ENCODE measurements at places on chromosomes 4 and X.

- DNase-seq: no peak
These were observed 49.8 kb downstream of the OSTC start for GRCh38 chr4:108700081-108700757.

DNA sequence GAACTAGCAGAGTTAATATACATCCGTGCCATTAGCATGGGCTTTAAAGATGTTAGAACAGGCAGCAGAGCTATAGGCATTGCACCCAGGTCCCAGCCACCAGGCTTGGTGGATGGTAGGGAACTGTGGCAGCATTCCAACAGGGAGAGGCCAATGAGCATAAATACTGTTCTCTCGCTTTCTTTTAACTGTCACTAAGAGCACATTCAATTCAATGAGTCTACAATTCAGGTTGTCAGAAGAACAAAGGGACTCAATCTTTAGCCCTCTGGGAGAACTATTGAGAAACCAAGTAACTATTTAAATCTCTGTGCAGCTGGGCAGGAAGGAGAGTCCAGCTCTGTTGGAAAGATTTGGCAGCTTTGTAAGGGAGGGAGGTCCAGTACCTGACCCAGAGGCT lies 165.6 kb downstream of the CHIC1 start:
- no peak for DNase-seq

DNA sequence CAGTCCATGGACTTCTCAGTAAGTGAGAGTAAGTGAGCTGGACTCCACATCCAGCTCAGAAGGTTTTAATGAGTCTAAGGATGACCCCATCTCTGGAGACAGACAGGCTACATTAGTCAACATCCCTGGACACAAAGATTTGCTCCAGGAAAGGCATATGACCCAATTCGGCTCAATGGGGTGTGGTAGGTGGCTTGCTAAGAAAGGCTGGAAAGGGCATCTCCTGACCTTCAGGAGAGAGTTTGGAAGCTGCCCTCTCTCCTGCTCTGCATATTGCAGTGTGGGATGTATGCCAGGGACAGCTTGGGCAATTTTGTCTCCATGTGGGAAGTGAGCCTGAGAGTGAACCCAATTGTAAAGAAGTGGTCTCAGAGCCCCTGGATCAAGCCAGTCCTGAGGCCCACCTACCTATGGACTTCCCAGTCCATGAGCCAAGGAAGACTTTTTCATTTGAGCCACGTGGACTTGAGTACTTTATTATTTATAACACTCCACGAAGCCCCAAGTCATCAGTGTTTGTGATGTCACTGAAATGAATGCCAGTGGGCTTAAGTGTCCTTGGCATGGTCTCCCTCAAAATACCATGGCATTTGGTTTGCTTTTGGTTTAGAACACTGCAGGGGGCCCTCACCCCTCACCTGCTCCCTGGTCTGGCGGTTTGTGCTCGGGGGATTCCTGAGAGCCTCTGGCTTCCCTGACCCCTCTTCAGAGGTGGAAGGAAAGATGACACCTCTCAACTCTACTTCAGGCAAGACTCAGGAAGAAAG lies 10.4 kb upstream of the ABLIM2 start:
- DNase-seq: no peak

DNA sequence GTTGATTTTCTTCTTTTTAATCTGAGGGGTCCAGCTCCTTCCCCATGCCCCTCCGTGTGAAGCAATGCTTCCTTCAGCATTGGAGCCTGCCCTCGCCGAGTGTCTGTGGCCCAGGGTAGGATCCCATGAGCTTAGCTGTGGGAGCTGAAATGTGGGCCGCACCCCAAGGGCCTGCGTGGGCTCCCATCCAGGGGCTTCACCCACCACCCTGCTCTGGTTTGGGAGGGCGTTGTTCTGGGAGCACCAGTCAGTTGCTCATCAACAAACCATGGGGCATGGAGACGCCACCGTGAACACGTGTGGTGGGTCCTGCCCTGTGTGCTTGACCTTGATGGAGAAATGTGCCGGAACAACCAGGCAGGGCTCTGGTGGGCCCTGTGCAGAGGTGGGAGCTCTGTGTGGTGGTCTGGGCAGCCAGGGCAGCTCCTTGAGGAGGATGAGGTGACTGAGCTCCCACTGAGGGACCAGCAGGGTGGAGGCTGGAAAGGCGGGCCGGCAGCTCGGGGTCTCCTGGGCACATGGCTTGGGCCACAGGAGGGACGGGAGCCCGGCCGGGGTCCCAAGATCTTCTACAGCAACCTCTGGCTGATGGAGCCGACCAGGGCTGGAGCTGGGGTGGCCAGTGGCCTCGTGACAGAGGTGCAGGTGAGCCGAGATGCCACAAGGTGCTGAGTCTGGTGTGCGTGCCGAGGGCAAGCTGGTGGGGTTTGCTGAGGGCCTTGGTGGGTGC lies 39.6 kb upstream of the NKX1-1 start:
- no peak for DNase-seq

DNA sequence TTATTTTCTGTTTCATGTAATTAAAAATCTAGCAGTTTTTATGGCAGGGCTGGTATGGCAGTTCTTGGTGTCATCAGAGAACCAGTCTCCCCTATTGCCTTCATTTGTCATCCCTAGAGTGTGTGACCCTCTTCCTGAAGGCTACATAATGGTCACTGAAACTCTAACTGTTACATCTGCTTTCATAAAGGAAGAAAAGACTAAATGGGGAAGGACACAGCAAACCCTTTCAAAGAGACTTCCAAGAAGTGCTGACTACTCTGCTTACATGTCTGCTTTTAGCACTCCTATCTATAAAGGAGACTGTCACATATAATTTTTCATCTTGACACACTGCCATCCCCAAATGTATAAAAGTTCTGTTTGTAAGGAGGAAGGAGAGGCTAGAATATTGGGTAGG lies 105.9 kb upstream of the DIAPH2 start:
- no peak for DNase-seq

DNA sequence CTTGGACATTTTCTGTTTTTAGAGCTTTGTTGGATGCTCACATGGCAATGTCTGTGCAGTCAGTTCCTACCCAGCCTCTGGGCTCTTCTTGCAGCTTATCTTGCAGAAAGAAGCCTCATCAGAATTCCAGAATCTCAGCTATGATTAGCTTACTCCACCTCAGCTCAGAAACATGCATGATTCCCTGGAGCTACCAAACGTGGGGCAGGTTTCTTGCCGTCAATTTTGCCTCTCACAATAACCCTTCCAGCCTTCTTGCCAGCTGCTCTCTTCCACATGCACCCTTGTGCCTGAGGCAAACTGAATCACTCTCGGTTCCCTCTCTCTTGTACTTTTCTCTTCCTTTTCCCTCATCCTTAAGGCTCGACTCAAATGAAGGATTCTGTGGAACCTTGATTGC lies 141.4 kb downstream of the PTTG2 start:
- no peak for DNase-seq

DNA sequence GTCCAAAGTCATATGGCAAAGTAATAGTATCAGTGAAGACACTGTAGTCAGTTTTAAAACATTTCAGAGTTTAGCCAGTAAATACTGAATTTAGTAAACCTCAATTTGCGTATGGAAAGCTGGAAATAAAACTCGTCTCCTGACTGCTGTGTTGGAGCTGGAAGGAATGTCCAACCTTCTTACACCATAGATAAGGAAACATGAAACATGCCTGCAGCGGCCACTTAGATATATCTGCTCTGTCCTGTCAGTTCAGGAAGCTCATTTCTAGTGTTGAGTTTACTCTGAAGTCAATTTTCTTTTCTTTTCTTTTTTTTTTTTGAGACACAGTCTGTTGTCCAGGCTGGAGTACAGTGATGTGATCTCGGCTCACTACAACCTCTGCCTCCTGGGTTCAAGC lies 21.2 kb downstream of the ARHGAP10 start:
- no peak for DNase-seq

GRCh38 chr4:128357286-128357685 lies 69.7 kb upstream of the PGRMC2 start:
- DNase-seq: no peak

DNA sequence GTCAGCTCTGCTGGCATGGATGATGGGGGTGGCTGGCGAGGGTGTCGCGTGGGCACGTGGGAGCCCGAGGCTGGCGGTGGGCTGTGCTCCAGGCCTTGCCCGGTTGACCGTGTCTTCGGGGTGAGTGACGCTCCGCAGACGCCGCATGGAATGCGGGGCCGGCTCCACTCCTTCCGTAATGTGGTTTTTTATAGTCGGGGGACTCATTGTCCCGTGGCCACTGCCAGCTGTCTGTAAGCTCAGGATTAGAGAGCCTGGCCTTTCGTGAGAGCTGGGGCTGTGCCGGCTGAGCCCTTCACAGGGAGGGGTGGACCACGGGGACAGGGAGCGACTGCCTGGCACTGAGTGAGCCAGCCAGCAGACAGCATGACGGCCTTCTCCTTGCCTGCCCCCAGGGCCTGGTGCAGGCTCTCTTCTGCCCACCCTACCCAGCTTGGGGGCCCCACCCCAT lies 20.4 kb downstream of the DOK7 start:
- no peak for DNase-seq

- DNase-seq: no peak
These were observed 38.0 kb upstream of the DSPP start for GRCh38 chr4:87570290-87570805.

GRCh38 chr4:13130848-13131247 lies 353.3 kb downstream of the RAB28 start:
- DNase-seq: no peak

GRCh38 chrX:145821898-145822571 lies 4.4 kb downstream of the SLITRK2 start:
- DNase-seq: no peak

GRCh38 chr4:109276482-109277095 lies 25.9 kb downstream of the COL25A1 start:
- no peak for DNase-seq

DNA sequence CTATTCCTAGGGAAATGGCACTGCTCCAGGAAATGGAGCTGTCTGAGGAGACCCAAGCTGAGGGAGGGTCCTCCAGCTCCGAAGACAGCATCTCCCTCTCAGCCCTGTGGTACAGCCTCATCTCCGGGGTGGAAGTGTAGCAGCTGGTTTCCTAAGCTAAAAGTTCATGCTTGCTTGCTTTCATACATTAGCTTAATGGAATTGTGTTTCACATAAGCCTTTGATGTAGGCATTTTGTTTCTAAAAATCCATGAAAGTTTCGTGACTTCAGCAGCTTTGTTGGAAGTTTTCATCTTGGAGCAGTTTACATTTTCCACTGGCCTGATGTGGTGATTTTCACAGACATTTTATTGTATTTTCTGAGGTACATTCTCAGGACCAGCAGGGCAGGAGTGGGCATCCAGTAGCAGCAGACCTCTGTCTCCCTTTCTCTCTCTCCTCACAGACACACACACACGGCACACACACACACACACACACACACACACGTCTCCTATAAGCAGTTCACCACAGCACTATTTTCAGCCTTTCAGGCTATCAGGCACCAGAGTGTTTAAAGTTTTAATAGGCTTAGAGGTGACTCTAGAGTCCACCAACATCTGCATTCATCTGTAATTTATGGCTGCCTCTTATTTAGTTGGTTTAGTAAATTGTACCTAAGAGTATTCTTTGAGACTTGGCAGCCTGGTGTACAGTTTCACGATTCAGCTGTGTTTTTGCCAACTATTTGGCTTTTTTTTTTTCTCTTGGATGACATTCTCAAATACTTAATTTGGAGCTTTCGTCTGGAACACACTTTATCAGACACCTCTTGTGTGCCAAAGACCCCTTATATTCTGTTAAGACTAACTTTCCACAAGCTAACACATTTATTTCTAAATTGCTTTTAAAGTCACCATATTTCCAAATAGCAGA lies 225.8 kb upstream of the SFRP2 start:
- DNase-seq: no peak

DNA sequence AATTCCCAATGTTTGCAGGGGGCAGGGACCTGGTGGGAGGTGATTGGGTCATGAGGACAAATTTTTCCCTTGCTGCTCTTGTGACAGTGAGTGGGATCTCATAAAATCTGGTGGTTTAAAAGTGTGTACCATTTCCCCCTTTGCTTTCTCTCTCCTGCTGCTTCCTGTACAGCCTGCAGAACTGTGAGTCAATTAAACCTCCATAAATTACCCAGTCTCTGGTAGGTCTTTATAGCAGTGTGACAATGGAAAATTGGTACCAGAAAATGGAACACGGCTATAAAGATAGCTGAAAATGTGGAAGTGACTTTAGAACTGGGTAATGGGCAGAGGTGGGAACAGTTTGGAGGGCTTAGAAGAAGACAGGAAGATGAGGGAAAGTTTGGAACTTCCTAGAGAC lies 108.7 kb upstream of the NPFFR2 start:
- DNase-seq: no peak

- no peak for DNase-seq
These were observed 95.7 kb downstream of the RTL9 start for GRCh38 chrX:110454336-110454735.

DNA sequence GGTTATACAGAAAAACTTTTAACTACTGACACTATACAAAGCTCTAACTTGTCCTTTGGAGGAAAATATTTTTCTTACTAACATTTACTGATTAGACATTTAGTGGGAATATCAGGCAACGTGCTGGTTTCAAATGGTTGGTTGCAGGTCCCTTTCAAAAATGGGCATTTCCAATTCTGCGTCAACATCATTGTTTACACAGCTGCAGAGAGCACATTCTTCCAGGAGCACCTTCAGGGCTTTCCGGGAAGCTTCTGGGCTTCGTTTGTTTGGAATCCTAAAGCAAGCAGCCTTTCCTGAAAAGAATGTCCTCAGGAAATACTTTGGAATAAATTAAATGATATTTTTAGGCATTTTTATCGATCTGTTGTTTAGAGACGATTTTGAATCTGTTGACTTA lies 289.7 kb downstream of the TRIML1 start:
- no peak for DNase-seq

DNA sequence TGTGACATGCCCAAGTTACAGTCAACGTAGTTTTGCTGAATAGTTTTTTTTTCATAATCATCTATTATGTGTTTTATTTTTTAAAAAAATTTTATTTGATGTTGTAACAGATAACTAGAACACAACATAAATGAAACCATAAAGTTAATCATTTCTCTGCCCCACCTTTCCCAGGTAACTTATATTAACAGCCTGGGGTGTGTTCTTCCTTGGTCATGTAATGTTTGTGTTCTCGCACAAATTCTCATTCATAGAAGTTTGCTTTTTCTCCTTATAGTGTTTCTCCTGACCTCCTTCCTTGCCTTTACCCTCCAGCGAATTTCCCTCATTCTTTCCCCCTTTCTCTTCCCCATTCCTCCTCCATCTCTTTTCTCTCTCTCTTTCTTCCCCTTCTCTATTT lies 214.8 kb downstream of the SOWAHB start:
- no peak for DNase-seq

- DNase-seq: no peak
These were observed 156.7 kb downstream of the SPRY1 start for GRCh38 chr4:123553279-123553678.

GRCh38 chr4:57682275-57682674 lies 572.1 kb upstream of the IGFBP7 start:
- DNase-seq: no peak

- DNase-seq: no peak
These were observed 108.0 kb downstream of the ITM2A start for GRCh38 chrX:79259073-79259689.

- DNase-seq: no peak
These were observed 156.4 kb downstream of the ARX start for GRCh38 chrX:24859211-24859841.

GRCh38 chr4:82811392-82811791 lies 12.8 kb upstream of the SCD5 start:
- DNase-seq: no peak

- no peak for DNase-seq
These were observed 61.0 kb downstream of the CHRNA9 start for GRCh38 chr4:40395908-40396793.

GRCh38 chr4:158856852-158857251 lies 88.0 kb downstream of the FNIP2 start:
- DNase-seq: no peak

GRCh38 chr4:114547340-114548134 lies 51.1 kb upstream of the UGT8 start:
- no peak for DNase-seq

Data from activated CD8-positive, alpha-beta memory T cell treated with anti-CD3 and anti-CD28 coated beads for 1 hour (primary cell).